Activated gamma-delta T cell treated with anti-CD3 and anti-CD28 coated beads, Interleukin-2, amount 50 U/mL, for 16 hours (primary cell): ENCODE measurements at places on chromosomes 3 and 15.

DNA sequence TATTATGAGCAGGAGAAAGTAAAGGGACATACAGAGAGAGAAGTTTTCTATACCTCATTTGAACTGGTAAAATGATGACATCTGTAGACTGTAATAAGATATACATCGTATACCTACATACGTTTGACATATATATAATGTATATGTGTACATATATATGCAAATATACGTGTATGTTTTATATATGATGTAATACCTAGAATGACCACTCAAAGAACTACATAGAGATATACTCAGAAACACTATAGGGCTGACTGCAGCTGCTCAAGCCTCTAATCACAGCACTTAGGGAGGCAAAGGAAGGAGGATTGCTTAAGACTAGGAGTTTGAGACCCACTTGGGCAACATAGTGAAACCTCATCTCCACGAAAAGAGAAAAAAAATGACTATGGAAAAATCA, 48.5 kb upstream of the MCTP2 start:
- no peak for DNase-seq

GRCh38 chr3:73535137-73535536, 89.6 kb downstream of the PDZRN3 start:
- no peak for DNase-seq

- DNase-seq = no peak
Measured at GRCh38 chr3:59247402-59247841, 197.6 kb upstream of the CFAP20DC start.

GRCh38 chr3:35641920-35642527, 2.7 kb downstream of the ARPP21 start:
- no peak for DNase-seq

- DNase-seq = no peak
Measured at GRCh38 chr3:172617976-172618375, 92.9 kb downstream of the NCEH1 start.

GRCh38 chr3:119652306-119653033, 7.9 kb downstream of the POPDC2 start:
- DNase-seq = no peak

DNA sequence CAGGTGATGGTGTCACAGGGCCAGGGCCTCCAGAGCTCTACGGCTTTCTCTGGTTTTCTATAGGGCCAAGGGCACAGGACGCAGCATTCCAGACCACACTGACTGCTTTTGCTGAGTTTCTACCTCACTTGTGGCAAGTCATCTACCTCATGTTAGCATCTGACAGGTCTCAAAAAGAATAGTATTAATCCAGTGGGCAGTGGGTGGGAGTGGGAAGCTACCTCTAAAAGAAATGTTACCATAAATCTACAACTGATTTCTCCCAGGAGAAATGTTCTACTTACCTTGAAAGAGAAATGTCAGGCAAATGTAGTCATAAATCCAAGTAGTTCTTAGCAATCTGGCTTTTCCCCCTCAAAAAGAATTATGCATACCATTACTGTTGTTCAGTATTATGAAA, 55.7 kb upstream of the CCR4 start:
- no peak for DNase-seq

- DNase-seq = peak; percentile 17
Measured at GRCh38 chr3:141412087-141412935, 44.0 kb downstream of the ZBTB38 start.

GRCh38 chr15:36658312-36658711, 78.9 kb downstream of the CDIN1 start:
- DNase-seq = no peak

DNA sequence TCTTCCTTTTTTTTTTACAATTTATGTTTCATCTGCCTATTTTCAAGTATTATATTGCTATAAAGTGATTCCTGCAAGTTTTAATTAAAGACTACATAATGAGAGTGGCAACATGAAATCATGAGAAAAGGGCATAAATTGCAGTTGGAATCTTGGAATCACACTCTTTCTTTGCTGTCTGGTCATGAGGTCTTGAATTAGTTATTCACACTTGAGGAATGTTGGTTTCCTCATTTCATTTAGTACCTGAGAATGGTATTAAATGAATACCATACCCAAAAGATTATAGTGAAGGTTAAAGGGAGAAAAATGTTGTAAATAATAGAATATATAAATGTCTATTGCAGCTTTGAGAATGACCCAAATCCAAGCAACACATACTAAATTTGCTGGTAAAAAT, 25.8 kb upstream of the CNTN3 start:
- DNase-seq = no peak

GRCh38 chr3:71202848-71203533, 380.5 kb downstream of the FOXP1 start:
- DNase-seq = no peak

DNA sequence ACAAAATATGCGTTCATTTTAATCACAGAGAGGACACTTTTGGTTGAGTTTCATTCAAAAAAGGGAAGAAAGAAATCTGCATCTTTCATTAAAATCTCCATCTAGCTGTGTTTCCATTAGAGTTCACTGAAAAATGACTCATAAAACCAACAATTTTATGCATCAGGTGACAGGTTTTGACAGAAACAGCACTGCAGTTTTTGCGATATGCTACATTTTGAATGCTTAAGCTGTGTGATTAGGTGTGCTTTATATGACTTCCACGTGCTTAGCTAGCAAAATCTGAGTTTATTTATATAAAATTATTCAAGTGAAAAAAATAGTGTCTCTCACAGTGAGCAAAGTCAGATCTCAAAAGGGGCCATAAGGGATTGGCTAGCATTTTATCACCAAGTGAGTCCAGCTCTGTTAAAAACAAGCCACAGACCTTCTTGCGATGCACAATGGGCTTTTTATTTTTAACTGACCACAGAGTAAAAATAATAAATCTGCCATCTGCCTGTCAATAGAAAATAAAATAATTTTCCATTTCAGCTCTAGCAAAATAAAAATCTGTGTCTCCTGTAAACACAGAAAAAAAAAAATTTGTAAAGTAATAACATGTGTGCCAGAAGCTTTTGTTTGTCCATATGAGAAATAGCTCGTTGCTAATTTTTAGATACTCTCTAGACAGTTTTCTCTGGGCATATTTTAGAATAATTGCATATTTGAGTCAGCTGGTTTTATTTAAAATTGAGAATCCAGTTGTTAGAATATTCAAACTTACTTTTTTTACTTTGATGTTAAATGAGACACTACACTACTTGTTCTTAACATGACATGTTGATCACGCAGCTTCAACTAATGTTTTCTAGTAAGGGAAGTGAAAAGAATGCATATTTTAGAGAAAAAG, 409.8 kb downstream of the ROBO2 start:
- no peak for DNase-seq

DNA sequence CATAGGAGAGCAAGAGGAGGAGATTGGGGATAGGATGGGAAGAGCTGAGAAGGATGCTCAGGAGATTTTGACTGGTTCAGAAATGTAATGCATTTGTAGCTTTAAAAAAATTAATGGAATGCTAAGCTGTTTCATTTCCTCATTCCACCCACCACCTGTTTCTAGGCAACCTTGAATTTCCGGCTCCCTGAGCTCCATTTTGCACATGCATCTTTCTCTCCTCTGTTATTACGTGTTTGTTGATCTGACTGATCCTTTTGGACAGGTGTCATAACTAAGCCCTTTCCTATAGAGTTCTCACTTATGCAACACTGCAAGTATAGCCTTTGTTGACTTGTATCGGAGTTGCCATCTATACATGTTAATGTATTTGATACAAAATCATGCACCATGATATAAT, 4.3 kb downstream of the TMPRSS7 start:
- no peak for DNase-seq

GRCh38 chr15:80803580-80804525, 24.7 kb downstream of the CEMIP start:
- no peak for DNase-seq

- DNase-seq = no peak
Measured at GRCh38 chr3:61463191-61463590, 98.2 kb upstream of the PTPRG start.

- DNase-seq = no peak
Measured at GRCh38 chr15:101828774-101829173, 16.8 kb downstream of the OR4F15 start.

- DNase-seq = no peak
Measured at GRCh38 chr3:64150623-64151207, 74.6 kb downstream of the PRICKLE2 start.

- no peak for DNase-seq
Measured at GRCh38 chr15:69815793-69816192, 281.9 kb downstream of the TLE3 start.

- DNase-seq = peak; percentile 25
Measured at GRCh38 chr15:41603941-41604911, 45.2 kb downstream of the TYRO3 start.

DNA sequence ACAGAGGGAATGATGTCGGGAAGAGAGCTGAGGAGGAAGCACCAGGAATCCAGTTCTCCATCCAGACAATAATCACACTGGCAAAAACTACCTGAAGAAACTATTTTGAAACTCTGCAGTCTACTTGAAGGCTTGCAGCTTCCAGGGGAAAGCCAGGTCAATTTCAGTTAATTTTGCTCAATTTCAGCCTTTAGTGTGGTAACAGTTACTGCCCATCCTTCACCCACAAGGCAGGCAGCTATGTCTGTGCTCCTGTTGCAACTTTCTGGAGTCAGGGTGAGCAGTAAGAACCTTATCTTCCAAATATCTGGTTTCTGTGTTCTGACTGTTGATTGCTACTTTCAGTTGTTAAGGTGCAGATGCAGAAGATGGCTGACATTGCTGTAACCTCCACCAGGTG, 221.7 kb downstream of the ADAMTS17 start:
- DNase-seq = no peak

DNA sequence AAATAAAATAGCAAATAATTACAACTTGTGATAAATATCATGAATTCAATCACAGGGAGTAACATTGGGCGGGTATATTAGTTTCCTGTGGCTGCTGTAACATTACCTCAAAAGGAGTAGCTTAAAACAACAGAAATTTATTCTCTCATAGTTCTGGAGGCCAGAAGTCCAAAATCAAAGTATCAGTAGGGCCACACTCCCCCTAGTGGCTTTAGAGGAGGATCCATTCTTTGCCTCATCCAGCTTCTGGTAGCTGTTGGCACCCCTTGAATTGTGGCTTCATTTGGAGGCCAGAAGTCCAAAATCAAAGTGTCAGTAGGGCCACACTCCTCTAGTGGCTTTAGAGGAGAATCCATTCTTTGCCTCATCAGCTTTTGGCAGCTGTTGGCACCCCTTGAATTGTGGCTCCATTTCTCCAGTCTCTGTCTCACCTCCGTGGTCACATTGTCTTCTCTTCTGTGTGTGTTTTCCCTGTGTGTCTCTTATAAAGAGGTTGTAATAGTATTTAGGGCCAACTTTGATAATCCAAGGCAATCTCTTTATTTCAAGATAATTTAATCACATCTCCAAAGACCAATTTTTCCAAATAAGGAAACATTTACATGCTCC, 3.1 kb upstream of the CFAP20DC start:
- DNase-seq = no peak

- no peak for DNase-seq
Measured at GRCh38 chr3:53067567-53067966, 21.7 kb upstream of the SFMBT1 start.

- DNase-seq = no peak
Measured at GRCh38 chr3:24522146-24522579, 27.5 kb upstream of the THRB start.

DNA sequence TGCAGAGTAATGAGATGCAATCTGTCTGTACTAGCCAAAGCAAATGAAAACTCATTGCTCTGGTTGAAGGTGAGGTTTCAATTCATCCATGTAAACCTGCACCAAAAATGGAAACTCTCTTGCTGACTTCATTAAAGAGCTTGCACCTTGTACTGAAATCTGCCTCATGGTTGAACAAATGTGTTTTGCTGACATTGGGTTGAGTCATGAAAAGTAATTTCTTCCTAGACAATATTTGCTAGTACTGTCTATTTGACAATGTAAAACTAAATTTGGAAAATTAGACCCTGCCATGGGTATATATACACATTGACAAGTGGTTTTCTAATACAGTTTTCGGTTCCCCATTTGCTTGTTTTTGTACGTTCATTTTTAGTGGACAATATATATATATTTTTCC, 33.3 kb downstream of the RYR3 start:
- no peak for DNase-seq

GRCh38 chr3:46615050-46615775, 2.9 kb downstream of the FAM240A start:
- no peak for DNase-seq

DNA sequence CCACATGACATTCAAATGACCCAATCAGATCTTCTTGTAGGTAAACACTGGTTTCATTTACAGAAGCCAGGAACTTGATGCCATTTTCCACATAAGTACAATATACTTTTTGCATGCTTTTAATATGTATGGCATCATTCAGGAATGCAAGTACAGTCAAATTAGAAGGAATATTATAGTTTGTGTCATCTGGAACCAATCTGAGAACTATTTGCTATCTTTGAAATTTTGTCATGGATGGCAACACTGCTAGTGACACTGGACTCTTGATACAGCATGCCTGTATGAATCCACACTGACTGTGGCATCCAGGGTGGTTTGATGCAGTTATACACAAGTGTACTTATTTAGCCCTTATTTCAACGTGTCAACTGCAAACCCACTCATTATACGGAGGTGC, 141.6 kb downstream of the EBLN2 start:
- no peak for DNase-seq

DNA sequence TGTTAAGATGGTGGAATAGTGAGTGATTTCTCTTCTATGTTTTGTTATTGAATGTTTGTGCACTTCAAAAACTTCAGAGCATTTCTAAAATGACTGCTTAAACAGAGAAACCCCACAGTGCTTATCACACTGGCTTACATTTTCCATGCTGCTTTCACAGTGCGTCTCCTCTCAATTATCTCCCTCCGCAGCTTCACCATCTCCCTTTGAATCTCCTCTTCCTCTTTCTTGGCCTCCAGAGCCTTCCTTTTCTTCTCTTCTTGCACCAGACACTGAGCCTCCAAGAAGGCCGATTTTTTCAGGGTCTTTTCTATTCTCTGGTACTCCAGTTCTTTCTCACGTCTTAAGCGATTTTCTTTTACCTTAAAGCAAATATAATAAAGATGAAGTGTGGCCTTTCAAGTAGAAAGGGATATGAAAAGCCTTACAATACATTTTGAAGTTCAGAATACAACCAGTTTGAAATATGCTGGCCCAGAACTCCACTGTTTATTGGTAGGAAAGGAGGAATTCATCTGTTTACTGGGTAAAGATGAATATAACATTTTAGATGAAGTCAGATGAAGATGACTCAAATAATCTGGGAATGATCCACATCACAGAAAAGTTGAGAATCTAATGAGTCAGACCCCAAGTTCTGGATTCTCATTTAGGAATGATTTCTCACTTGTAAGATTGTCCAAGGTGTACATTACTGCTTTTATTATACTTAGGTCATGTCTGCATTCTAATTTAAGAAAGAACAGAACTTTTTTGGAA, 21.4 kb downstream of the CCDC191 start:
- DNase-seq = no peak

- no peak for DNase-seq
Measured at GRCh38 chr3:108479224-108479623, 31.2 kb downstream of the MYH15 start.
